ENCODE measurements at places on chromosomes 16 and 17.

DNA sequence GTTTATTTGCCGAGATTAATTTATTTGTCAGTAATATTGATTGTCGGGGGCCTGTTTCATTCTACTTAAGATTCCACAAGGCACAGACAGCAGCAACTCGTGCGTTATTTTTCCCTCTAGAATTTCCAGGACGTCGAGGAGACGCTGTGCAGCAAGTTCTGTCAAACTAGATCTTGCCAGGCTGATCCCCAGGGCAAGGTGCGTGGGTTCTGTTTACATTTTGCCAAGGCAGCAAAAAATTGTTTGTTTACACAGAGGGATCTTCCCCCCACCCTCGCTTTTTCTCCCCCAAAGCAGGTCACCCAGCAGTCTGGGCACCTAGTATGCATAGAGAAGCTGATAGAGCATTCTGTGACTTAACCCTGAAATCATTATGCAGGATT, 111.4 kb downstream of the IRX3 start:
- no peak for DNase-seq

DNA sequence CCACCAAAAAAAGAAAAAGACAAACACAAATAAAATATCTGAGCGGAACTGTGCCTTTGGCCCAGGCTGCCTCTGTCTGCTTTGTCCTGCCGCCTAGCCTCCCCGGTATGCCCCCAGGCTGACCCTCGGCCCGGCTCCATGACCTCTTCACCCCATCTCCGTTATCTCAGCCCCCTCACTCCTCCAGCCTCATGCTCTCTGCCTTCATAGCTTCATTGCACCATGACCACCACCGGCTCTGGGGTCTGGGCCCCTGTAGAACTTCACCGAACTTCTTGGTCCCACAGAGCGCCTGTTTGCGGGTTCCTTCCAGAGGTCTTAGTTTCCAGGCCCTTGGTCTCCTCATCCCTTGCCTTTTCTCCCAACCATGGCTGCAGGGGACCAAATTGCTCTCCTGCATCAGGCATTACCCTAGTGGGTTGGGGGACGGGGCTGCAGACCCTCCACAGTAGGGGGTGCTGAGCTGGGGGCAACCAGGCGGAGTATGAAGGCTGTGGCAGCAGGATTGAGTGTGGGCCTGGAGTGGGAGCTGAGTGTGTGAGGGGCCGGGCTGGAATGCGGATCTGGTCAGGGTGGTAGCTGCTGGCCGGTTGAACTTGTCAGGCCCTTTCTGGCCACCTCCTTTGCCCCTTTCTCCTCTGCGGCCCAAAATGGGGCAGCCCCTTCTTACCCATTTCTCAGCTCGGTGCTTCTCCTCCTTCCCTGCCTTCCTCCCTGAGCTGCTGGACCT, 6.9 kb downstream of the HIRIP3 start:
- DNase-seq: no peak

GRCh38 chr17:51650202-51650601, 389.9 kb downstream of the UTP18 start:
- no peak for DNase-seq

DNA sequence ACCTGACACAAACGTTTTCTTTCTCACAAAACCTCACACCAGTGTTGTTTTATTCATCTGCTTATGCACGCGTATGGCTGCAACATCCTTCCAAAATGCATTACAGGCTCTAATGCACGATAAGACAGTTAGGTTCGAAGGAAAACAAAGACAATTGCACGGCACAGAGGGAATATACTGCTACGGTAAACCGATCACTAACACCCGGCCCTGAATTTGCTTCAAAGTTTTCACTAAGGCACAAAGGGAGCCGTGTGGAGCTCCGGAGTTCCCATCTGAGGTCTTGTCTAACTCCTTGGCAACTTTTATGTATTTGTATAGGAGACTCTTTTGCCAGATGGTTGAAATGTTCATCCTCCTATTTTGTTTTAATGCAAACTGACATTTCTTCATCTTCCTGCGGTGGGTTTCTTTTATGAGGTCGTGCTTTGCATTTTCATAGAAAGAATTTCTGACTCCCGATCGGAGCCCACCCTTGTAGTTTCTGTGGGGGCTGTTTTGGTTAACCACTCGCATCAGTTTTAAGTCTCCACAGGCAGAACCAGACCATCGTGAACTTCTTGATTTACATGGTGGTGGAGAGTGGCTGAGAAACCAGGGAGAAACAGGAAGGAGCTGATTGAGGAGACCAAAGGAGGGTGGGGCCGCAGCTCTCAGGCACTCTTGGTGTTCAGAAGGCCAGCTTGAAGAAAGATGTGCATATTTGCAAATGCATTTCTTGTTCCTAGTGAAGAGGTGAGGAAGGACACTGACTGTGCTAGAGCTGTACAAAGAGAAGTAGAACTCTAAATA, 516.8 kb downstream of the MAF start:
- no peak for DNase-seq

All from T-helper 9 cell (primary cell).